ENCODE measurements at places on chromosomes 12 and 14. TPM values are rescaled to one million over a fixed set of nuclear protein-coding genes. Genes with fewer than 3 reads are reported as not detected.

Gene GLIPR1
- 18.4 TPM for total RNA-seq

DNA sequence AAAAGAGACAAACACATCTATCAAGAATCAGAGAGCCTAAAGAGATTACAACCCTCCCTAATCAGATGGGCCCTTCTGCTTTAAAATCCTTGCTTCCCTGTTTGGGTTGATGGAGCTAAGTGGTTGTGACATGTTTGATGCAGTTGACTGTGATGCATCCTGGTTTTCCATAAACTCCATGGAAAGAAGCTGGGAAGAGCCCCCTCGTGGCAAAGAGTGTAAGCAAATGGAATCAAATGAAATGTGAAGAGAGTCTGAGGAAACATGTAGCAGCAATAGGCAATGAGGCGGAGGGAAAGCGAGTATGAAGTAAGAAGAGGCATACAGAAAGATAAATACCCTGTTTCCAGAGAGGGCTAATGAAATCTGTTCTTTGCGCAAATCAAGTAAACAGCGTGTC lies 70.4 kb upstream of the SLCO1C1 start:
- no peak for DNase-seq

- DNase-seq, result no peak
Observed at GRCh38 chr12:132279930-132280329, 49.5 kb downstream of the GALNT9 start.

- DNase-seq, result peak; percentile 59
Observed at GRCh38 chr12:20369305-20370013, 1.1 kb downstream of the PDE3A start.

DNA sequence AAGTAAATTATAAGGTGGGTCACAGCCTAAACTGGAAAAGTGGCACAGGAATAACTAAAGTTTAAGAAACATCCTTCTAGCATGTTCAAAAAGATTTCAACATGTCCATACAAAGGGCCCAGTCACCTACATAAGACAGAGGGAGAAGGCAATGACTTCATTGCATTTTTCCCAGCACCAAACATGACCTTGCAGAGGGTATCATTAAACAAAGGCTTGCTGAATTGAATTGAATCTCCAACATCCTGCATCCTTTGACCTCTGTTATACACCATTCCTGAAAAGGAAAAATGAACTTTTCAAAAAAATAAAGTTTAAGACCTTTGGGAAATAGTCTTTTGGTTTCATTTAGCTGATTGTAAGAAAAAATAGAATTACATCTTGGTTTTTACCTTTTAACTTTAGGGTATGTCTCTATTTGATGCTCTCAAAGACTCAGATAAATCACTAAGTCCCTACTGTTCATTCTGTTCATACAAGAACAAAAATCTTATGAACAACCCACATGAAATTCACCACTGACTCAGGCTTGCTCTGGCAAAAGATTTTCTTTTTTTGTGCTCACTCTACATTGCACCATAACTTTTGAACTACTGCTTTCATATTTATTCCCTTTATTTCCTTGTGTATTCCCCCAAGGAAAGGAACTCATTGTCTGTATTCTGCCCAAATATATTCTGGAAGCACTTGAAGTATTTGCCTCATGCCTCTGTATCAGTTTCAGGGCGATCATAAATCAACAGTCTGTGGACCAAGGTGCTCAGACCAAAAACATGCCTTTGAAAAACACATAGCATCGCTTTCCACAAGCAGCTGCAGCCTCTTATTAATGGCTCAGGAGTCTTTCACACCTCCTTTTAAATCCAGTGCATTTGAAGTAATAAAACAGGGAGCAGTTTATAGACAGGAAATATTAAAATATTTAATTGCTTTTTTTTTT lies 121.7 kb downstream of the DUSP6 start:
- no peak for DNase-seq

DNA sequence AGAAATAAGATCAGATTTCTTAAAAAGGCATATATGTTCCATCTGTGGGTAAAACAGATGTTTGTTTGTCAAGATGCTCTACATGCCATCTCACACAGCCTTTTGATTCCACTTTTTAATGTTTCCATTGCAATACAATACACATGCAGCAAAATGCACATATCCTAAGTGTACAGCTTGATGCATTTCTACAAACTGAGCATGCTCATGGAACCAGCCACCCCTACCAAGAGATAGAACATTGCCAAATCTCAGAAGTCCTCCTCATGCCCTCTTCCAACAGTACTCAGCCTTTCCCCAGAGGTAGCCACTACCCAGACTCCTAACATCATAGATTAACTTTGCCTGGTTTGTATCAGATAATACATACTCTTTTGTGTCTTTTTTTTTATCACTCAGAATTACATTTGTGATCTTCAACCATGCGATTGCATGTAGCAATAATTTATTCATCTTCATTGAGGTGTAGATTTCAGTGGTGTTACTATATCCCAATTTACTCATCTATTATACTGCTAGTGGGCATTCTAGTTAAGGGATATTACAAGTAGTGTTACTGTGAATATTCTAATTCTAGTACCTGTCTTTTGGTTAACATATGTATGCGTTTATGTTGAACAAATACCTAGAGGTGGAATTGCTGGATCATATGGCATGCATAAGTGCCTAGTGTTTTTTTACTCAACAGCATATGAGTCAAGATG lies 3.3 kb downstream of the GPR65 start:
- no peak for DNase-seq

GRCh38 chr12:54603872-54604271 lies 15.4 kb upstream of the PPP1R1A start:
- no peak for DNase-seq

Gene EXOC3L4
- total RNA-seq, result 2.5 TPM

DNA sequence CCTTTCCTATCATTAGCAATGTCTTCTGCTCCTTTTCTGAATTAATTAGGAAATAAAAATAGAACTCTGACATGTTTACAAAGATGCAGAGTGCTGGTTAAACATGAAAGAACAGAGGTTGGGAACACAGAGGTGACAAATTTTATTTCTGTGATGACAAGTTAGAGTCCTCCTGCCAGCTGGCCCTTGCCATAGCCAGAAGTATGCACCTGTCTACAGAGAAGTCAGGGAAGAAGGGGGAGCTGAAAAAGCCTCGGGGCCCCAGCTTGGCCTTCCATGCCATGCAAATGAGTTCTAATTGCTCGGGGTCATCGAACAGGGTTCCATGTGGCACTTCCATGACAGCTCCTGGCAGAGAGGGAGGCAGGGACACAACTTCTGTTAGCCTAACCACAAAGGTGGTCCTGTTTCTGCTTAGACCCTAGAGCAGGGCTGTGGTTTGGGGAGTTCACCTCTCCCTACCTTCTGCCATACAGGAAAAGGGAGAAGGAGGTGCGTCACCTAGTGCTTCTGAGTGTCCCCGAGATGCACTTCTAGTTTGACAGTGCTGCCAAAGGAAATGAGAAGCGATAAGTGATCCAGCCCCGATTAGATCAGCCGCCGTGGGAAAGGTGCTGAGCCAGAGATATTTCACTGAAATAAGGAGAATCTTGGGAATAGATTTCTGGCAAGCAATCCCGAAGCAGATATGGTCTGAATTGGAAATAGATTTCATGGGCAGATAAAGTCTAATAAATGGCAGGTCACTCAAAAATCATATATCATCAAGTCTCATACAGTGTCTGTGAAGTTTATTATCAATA lies 155.8 kb upstream of the FOXN3 start:
- no peak for DNase-seq

Gene TRPV4
- 3.6 TPM for total RNA-seq

DNA sequence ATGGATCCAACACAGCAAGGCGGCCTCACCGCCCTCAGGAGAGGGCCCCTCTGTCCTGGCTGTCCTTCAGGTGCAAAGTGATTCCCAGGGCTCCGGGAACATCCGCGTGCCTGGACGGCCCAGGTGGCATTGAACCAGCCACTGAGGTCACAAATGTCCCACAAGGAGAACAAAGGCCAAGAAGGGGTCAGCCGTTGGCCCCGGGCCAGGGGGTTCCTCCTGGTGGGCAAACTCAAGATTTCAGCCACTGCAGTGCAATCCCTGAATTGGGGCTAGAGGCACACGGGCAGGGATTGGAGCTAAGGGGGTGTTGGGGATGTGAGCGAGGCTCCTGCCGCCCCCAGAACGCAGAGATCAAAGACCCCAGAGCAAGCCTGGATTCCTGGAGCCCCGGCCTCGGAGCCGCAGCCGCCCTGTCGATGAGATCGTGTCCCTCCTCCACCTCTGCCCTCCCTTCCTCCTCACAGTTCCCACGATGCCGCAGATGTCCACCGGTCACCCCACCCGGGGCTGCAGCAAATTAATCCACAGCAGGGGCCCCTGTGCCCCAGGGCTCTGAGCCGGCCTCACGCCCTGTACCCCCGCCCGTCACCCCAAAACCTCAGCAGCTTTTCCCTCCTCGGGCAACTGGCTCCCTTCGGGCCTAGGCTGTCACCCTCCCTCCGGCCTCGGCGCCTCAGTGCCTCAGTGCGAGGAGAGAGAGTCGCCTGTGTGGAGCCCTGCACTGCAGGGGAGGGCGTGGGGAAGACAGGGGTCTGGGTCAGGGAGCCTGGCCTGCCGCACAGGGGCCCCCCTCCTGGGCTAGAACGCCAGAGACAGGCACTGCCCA lies 56.7 kb upstream of the GALNT9 start:
- DNase-seq, result no peak
